WTC11 (cell line): ENCODE measurements at places on chromosomes 6 and 20.

- DNase-seq: no peak
Measured at GRCh38 chr20:64080013-64080812, at the start of gene OPRL1. Gene OPRL1, plus strand, starts transcription at chr20:64080082. Its CDS starts 12,639 bp downstream, at chr20:64092721.

DNA sequence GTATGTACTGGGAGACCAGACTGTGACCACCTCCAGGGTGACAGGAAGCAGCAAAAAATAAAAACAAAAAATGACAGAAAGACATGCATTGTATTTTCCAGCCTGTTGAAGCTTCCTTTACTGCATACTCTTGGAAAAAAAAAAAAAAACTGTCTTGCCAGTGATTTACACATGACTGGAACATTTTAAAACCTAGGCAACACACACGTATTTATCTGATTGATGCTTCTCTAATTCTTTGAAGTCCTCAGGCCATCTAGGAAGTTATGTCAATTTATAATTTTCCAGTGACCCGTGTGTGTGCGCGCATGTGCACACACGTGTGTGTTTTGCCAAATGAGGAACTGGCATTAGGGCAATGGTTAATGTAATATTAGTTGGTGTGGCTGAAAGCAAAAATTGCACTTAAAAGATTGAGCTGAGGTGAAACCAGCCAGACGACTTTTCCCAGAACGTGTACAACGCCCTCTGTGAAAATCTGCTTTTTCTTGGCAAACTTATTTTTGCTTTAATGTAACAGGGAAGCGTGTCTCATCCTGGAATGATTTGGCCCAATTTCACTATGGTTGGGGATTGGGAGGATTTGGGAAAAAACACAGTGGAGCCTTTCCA lies 315.2 kb downstream of the TFAP2A start:
- no peak for DNase-seq

GRCh38 chr6:140897804-140898573 lies 1234.7 kb upstream of the GJE1 start:
- no peak for DNase-seq

- no peak for DNase-seq
Measured at GRCh38 chr6:122114717-122115116, 284.7 kb upstream of the HSF2 start.
